Activated T-cell treated with anti-CD3 and anti-CD28 coated beads, Interleukin-2, amount 50 U/mL, for 4 hours (primary cell): ENCODE measurements at places on chromosomes 16 and 17.

DNA sequence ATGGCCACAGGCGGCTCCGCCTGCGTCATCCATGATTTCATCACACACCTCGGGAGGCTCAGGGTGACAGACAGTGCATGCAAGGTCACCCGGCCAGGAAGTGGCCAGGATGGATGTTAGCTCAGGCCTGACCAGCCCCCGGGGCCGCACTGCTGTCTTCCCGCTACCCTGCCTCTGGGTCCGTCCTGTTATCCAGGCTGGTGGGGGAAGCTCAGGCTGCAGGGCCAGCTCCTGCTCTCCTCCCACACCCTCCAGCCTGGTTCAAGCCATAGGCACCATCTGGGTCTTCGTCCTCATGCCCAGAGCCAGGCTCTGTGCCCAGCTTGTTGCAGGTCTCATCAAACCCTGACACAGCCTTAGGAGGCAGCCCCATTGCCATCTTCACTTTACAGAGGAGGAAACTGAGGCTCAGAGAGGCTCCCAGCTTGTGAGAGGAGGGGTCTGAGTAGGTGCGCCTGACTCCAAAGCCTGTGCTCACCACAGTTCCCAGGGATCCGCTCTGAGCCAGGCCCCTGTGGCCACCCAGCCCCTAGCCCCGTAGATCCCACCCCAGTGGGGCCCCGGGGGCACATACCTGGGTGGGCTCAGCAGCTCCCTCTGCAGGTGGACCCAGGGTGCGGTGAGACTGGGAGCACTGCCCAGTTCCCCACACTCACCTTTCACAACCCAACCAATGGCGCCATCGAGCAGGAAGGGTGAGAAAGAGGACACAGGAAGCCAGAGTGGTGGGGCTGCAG, 412 bp upstream of the ADGRG3 start:
- DNase-seq, result no peak

- no peak for DNase-seq
These were observed 53.7 kb upstream of the LGALS9 start for GRCh38 chr17:27577121-27577761.

- DNase-seq, result no peak
These were observed 43.4 kb downstream of the CMTM3 start for GRCh38 chr16:66647866-66648265.

GRCh38 chr17:75576661-75577060, 10.9 kb upstream of the MYO15B start:
- DNase-seq, result no peak

GRCh38 chr16:29925781-29926710, at the start of gene KCTD13:
KCTD13 (minus strand) TSS chr16:29926226; CDS start chr16:29926033, 193 bp downstream.
- DNase-seq, result peak; percentile 86

DNA sequence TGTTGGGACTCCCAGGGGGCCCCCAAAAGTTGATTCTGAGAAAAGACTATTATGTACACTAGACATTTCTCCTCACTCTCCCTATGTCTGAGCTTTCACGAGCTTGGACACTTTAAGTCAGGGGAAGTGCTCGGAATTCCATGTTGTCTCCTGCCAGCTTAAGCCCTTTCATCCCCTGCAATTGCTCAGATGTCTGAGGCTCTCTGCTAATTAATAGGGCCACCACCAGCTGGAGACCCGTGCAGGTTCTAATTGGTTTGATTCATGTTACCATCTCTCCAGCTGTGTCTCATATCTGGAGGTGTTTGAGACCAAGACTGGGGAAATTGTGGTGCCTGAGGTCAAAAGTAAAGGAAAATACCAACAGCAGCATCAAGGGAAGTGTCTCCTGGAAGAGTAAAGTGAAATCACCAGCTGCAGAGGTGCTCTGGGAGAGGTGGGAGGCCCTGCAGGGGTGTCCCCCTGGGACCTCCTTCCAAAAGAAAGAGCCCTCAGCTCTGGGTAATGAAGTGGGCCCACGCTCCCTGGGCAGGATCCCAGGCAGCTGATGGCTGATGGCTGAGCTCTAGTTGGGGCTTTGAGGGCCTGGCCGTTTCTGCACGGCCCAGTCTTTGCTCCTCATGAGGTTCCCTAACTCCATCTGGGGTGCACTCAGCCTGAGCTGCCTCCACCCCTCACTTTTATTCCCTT, 5.8 kb upstream of the UTS2R start:
- DNase-seq, result no peak

DNA sequence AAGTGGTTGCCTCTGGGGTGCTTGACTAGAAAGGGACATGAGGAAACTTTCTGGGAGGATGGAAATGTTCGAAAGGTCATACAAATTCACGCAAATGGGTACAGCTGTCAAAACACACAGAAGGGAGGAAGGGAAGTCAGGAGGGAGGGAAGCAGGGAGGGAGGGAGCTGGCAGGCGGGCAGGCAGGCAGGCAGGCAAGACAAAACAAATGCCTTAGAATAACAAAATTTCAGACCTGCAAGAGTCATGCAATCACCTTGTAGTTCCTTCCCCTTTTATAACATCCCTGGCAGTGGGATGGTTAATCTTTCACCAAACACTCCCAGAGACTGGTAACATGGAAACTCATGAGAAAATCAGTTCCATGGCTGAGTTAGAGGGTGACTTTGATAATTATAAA, 189.2 kb downstream of the STX8 start:
- DNase-seq, result no peak

DNA sequence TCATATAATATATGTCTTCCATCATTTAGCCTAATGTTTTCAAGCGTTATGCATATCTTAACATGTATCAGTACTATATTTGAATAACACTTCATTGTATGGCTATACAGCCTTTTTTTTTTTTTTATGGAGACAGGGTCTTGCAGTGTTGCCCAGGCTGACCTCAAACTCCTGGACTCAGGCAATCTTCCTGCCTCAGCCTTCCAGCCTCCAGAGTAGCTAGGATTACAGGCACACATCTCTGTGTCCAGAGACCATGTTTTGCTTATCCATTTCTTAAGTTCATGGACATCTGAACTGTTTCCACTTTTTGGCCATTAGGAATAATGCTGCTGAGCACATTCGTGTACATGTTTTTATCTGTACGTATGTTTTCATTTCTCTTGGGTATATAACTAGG, 7.8 kb downstream of the BPTF start:
- no peak for DNase-seq

DNA sequence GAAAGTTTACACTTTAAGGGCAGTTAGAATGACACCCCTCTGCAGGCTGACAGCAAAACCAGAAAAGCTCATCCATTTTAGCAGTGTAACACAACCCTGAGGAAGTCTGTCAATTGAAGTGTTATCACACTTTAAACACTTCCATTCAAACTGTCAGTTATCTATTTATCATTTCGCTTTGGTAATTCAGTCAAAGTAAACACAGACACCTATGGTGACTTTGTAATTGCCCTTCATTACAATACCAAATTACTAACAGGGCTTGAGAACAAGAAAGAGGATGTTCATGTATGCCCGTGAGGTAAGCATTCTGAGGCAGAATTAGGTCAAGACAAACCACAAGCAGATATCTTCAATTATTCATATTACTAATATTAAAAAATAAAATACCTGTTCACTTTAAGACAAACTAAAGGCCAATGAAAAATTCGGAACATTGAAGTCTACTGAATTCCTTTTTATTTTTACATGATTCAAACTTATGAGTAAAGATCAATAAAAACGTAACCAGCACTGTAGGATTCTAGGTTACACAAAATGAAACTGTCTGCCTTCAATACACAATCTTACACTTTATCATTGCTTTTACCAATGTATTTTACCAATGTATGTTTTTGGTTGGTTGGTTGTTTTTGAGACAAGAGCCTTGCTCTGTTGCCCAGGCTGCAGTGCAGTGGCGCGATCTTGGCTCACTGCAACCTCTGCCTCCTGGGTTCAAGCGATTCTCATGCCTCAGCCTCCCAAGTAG, 57.1 kb downstream of the BRIP1 start:
- DNase-seq, result no peak

- no peak for DNase-seq
These were observed 748 bp upstream of the PRSS8 start for GRCh38 chr16:31136287-31136662.

DNA sequence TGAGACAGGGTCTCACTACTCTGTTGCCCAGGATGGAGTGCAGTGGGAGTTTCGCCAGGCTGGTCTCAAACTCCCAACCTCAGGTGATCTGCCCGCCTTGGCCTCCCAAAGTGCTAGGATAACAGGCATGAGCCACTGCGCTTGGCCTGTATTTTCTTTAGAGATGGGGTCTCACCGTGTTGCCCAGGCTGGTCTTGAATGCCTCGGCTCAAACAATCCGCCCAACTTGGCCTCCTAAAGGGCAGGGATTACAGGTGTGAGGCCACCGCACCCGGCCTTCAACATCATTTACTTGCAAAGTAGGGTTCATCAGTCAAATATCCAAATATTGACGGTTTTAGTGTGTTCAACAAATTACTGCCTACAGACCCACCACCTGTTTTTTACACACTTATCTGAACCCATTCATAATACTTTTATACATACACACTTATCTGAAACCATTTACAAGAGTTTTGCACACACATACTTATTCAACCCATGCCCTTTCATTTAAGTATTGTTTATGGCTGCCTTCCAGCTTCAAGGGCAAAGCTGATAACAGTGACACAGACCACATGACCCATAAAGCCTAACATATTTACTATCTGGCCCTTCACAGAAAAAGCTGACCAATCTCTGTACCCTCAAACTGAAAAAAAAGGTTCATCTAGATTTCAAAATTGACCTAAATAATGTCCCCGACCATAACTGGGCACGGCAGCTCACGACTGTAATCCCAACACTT, 11.9 kb downstream of the TMEM170A start:
- DNase-seq, result no peak

- no peak for DNase-seq
These were observed 5.2 kb downstream of the ZNF646 start for GRCh38 chr16:31079342-31079944.

GRCh38 chr16:10964039-10964890, 19.9 kb downstream of the CLEC16A start:
- peak; percentile 80 for DNase-seq

DNA sequence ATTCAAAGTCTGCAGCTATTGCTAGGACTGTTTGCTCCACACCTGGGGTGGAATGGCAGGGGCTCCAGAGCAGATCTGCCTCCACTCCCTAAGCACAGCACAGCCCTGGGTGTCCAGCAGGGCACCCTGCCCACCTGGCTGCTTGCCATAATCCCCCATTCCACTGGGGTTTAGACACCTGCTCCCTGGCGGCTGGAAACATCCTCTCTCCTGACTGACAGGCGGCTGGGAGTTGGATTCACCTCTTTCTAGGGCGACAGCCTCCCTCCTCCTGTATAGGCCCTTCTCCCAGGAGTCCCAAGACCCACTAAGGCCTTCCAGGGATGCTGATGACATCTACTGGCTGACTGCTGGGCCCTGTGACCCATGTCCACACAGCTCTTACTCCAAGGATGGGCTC, 18.0 kb downstream of the HDAC5 start:
- DNase-seq, result no peak

DNA sequence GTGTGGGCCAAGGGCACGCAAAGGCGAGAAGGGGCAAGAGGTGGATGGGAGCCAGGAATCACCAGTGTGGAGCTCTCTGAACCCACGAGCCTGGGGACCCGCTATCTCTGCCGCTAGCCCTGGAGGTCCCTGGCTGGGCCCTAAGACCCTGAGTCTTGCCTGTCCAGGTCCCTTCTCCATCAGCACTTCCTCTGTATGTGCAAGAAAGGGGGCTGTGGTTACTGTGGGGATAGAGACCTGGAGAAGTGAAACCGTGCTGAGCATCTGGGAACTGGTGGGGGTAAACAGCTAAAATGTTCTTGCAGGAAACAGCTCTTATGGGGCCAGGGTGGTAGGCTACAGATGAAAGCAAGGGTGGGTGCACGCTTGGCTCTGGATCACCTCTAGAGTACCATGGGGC, 3.1 kb downstream of the SPNS3 start:
- DNase-seq, result no peak
